Amygdala (tissue), 56 donors: ENCODE measurements at places on chromosomes 13 and 19.
A peak's percentile ranks its signal among the peaks of the same experiment; 100 is the strongest.

DNA sequence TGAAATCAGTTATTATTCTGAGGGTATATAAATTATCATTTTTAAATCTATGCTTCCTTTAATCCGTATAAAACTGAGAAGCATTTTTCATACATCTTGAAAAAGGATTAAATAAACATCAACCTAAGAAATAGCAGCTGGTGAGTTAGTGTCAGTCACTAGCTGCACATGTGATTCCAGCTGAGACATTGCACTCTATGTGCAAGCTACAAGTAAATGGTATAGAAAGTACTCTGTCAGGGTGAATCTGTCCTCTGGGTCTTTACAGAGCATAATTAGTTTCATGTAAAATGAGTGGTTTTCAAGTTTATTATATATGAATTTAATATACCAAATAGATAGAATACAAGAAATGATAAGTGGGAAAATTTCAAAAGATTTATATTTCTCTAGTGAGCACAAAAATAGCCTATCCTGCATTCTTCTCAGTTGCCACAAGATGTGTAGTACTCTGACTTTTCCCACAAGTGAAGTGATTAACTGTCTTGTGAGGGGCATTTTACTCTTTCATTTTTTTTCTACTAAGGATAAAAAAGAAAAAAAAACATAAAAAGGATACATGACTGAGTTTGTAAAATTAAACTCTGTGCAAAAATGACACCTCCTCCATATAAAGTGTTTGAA lies 1372.1 kb downstream of the PCDH9 start:
- no peak for DNase-seq

DNA sequence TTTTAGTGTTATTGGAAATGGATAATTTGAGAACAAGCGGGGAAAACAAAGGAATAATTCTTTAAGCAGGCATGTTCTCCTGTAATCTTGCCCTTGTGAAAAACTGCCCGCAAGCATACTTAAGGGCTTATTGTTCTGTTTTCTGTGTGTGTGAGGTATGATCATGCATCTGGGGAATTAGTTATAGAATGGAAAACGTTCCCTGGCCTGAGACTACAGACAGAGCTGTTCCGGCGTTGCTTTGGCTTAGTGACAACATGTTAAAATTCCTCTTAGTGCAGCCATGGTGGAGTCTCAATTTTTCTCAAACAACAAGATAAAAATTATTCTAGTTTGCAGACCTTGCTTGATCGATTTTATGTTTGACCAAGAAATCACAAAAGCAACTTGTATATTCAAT lies 560.2 kb upstream of the SPRY2 start:
- DNase-seq, result no peak

DNA sequence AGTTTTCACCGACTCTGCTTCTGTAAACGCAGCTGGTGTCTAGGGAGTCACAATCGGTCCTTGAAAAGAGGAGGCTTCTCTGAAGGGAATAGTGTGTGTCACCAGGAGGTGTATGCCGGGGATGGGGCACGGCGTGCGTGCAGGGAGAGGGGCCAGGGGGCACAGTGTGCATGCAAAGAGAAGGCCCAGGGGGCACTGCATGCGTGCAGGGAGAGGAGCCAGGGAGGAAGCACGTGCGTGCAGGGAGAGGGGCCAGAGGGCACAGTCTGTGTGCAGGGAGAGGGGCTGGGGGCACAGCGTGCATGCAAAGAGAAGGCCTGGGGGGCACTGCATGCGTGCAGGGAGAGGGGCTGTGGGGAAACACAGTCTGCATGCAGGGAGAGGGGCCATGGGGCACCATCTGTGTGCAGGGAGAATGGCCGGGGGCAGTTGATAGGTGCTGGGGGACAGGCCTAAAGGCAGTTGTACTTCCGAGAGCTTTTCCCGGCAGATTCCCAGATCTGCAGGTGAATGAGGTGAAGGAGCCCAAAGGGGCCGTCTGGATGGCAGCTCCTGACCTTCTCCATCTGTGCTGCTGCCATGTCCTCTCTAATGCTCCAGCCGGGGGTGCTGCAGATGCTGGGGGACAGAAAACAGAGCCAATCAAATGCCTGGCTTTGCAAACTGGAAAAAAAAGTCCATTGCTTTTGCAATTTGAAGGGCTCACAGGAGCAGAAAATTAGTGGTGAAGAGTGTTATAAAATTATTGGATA lies 36.4 kb downstream of the ATP11A start:
- DNase-seq, result no peak

DNA sequence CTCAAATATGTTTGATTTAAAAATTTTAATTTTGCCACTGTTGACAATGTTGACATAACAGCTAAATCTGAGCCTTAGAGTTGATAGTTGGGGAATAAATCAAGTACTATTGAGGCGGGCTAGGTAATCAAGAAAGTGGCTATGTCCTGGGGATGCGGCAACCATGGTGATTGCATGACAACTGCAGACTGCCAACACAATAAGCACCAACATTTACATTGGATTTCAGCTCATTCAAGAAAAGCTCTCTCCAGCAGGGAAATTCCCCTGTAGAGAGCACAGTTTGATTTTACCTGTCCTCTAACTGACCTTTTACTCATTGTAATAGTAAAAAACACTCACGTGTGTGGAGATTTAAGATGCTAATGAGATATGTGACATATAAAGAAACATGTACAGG lies 63.1 kb downstream of the ZNF100 start:
- DNase-seq, result no peak

DNA sequence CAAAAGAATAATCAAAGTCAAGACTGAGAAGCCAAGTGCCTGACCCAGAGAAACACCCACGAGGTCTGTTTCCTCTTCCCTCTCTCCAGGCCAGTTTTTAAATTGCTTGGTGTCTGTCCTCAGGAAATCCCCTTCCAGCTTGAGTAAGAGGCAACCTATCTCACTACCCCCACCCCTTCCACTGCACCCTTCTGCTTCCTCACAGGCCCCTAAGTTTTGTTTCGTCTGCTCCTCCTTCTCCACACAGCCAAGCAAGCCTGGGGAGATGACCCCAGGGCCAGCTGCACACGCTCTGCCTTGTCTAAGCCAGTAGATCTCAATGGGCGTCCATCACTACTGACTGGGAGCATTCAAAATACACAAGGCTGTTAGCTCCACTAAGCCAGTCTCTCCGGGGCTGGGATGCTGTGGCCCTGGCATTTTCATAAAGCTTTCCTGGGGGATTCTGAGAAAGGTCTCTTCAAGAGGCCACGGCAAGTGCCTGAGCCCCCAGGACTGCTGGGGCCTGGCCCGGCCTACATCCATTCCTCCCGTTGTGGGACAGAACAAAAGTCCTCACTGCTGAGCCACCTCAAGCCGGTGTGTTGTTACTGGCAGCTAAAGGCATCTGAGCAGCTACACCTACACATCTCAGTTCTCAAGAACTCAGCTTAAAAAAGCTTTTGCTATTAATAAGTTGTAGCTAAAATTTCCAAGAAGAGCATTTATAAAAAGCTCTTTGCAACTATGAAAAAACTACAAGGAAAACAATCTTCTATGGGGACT lies 14.9 kb upstream of the IL4I1 start:
- DNase-seq, result no peak

- no peak for DNase-seq
Observed at GRCh38 chr19:6564393-6564792, 26.6 kb downstream of the CD70 start.

DNA sequence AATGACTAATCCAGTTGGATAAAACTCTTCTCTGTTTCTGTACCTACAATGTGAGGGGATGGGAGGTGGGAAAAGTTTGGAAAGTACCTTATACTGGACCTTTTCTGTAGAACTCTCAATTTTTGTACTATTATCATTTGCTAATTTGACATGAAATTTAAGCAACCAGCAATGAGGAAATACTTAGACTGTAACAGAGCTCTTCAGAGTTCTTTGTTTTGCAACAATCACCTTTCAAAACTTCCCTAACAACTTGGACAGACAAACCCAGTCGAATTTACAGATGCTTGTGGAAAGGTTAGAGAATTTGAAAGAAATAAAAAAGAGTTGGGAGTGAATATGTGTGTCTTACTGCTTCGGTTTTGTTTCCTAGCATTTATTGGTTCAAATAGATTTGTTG lies 16.8 kb downstream of the KBTBD7 start:
- DNase-seq, result no peak

- no peak for DNase-seq
Observed at GRCh38 chr13:26867451-26868091, 107.0 kb upstream of the GPR12 start.

DNA sequence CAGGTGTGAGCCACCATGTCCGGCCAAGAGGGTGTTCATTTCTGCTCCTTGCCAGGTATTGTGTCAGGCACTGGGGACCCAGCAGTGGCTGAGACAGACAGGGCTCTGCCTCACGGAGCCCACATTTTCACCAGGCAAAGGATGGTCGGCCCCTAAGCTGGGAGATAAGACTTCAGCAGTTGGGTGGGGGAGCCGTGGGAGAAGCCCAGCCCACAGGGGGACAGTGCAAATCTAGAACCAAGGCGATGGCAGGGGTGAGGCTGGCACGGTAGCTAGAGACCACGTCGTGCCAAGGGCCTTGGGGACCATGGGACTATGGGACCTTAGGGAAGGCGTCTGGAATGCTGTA lies 8.3 kb downstream of the LSR start:
- DNase-seq, result no peak

DNA sequence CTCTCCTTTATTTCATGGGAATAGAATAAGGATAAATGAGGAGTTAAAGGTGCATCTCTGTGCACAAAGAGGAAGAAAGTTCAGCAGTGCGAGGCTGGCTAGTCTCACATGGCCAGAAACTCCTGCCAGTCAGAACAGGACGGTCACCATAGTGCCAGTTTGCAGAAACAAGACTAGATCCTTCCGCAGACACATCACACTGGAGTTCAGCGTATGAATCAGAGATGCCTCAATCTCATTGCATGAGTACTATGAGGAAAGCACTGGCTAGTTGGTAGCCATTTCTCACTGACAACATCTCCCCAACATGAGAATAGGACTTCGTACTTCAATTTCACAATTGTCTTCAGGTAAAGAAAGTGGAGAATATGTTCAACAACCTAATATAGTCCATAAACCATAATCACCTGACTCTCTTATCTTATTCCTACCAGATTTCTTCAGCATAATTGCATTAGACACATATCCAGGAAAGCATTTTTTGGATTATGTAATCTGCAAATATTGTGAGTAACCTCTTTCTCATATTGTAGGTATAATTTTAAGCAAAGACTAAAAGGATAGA lies 34.9 kb downstream of the RXFP2 start:
- DNase-seq, result no peak

DNA sequence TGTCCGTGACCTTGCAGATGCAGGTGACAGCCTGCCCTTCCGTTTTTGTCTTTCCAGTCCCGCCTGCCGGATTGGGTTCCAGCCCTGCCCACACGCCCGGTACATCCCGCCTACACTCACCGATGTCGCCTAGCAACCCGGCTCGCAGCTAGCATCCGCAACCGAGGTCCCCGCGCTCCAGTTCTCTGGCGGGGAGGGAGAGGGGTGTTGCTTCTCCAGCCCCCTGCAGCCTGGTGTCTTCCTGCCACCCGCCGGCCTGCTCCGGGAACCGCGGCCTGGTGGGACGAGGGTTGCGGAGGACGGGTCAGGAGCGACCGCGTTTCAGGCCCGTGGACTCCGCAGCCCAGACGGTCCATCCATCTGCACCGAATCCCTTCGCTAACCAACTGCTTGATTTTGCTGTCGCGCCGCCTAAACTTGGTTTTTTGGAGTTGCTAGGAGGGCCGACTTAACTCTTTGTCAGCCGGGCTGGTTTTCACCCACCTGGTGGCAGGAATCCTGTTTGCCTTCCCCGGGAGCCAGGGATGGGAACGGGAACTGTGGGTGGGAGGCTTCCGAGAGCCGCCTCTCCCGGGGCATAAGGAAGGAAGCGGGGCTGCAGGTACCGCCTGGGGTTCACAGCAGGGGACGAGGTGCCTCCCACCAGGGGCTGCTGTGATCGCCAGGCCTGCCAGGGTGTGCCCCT lies 15.4 kb upstream of the MATK start:
- DNase-seq, result peak; percentile 42

DNA sequence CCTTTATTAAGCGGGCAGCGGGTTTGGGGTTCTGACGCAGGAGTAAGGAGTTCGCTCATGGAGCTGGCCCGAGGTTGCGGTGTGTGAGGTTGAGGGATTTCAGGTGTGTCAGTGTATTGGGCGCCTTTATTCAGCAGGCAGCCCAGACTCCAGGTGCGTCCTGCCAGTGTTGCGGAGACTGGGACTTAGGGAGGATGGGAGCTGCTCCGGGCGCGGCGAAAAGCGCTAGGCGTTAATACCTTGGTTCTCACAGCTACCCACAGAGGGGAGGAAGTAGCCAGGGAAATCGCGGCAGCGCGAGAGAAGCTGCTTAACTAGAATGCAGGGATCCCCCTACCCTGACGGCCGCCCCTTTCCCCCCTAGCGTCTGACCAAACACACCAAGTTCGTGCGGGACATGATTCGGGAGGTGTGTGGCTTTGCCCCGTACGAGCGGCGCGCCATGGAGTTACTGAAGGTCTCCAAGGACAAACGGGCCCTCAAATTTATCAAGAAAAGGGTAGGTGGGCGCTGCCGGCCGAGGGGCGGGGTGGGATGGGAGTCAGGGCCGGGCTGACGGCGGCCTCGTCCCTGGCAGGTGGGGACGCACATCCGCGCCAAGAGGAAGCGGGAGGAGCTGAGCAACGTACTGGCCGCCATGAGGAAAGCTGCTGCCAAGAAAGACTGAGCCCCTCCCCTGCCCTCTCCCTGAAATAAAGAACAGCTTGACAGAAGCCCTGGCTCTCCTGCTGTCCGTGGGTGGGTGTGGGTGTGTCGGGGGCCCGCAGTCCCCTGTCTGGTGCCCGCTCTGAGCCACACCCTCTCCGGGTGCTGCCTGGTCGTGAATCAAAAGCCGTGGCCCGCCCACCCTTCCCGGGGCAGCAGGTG lies 1.1 kb downstream of the RPL36 start:
- no peak for DNase-seq

DNA sequence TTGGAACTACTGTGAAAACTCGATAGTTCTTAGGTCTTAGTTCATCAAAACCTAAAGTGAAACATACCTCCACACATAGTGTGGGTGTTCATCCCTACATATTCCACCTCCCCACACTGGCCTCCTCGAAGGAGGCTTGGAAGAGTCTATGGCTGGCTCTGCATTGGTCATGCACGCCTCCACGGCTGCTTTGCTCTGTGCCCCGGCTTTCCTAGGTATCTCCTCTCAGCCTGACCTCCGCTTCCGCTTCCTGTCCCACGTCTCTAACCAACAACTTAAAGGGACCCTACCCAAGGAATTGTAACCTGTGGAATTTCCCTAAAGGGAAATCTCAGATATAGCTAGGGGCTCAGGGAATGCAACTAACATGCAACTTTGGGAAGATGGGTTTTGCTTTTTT lies 79.7 kb upstream of the MBNL2 start:
- no peak for DNase-seq

GRCh38 chr13:97768134-97768533 lies 185.3 kb upstream of the IPO5 start:
- no peak for DNase-seq

- DNase-seq, result peak; percentile 69
Observed at GRCh38 chr19:18612772-18613588, at the start of gene TMEM59L. Gene TMEM59L, plus strand, starts transcription at chr19:18612870. Its CDS starts 89 bp downstream, at chr19:18612959.

DNA sequence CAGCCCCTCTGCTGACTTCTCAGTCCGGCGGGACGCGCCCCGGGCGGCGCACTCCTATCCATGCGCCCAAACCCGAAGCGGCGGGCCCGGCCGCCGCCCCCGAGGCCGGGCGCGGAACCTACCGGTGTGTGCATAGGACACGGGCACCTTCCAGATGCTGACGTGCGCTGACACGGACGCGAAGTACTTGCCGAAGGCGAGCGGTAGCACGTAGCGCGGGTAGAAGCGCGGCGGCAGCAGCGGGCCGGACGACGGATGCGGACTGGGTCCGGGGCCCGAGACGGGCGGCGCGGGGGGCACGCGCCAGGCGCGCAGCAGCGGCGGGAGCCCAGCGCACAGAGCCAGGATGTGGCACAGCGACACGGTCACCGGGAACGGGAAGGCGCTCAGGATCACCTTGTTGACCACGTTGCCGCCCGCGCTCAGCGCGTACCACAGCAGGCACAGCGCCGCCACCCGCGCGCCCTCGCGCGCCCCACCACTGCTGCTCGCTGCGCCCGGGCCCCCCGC lies 338 bp downstream of the SLC35E1 start:
- no peak for DNase-seq
